Uterus (tissue), 4 donors: ENCODE measurements at places on chromosomes 5 and 9. TPM values are rescaled to one million over a fixed set of nuclear protein-coding genes. Genes with fewer than 3 reads are reported as not detected.

DNA sequence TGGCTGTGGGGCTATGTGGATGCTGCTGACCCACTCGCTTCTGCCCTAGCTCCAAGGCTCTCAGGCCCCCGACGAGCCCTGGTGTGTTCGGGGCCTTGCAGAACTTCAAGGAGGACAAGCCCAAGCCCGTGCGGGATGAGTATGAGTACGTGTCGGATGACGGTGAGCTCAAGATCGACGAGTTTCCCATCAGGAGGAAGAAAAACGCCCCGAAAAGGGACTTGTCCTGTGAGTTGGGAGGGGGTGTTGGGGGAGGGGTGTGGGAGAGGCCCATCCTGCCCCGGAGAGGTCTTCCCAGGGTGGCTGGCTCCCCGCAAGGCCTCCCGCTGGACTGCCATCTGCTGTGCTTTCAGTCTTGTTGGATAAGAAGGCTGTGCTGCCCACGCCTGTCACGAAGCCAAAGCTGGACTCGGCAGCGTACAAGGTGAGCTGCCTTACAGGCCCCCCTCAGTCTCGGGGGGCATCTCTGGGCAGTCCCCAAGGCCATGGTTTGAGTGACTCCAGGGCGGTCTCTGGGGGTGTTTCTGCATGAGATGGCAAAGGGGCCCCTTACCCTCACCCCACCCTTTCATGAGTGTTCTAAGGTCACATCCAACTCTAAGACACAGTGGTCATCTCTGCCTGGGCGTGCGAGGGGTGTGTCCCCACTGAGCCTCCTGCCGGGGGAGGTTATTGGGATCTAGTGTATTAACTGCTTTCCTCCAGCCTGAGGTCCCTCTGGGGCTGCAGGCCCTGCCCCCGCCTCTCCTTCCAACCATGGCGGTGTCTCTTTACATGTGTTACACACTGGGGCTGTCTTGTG is 89.5 kb downstream of the PHF2 start:
- peak; percentile 14 for DNase-seq

DNA sequence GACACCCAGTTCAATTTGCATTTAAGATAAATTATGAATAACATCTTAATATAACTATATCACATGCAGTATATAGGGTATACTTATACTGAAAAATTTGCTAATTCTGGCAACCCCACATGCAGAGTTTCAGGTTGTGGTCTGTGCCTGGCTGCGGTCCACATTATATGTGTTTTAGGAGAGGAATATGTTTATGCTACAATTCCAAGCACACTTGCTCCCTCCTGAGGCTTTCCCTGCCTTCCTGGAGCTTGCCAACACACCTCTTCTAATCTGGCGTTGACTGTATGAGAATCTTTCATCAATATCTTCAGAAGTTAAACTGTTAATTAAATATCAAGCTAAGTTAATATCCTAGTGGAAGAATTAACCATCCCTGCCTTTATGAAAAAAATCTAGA is 45.2 kb downstream of the SEMA5A start:
- DNase-seq = no peak

- no peak for DNase-seq
Measured at GRCh38 chr9:9552665-9553064, 1060.1 kb downstream of the PTPRD start.

- DNase-seq = no peak
Measured at GRCh38 chr9:31185831-31186230, 1198.6 kb upstream of the ACO1 start.

GRCh38 chr5:180816608-180817534 is 14.3 kb upstream of the MGAT1 start:
- peak; percentile 70 for DNase-seq

- DNase-seq = no peak
Measured at GRCh38 chr9:136900988-136901515, 14.7 kb downstream of the TRAF2 start.

GRCh38 chr9:35705372-35705771 is 15.6 kb upstream of the TPM2 start:
- no peak for DNase-seq

DNA sequence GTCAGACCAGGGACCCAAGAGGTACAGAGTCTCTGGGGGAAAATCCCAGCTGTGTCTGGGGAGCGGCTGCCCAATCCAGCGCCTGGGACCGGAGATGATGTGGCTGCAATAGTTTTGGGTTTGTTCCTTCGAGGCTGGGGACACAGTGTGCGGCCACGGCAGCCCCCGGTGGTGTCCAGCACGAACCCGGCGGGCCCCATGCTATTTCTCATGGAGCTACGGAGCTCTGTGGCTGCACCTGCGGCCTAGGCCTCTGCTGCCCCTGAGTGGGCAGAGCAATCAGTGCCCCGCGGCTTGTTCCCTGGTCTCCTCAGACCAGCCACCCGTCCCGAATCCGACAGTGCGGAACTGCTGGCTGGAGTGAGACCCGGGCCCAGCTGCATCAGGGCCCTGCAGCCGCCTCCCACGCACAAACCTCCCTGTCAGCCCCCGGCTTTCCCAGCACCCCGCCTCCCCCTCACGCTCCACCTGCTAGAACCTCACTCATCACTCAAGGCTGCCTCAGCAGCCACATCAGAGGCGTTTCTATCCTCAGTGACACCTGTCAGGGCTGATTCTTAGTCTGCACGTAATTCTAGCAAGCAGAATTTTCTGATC is 29.0 kb downstream of the SARDH start:
- DNase-seq = no peak

DNA sequence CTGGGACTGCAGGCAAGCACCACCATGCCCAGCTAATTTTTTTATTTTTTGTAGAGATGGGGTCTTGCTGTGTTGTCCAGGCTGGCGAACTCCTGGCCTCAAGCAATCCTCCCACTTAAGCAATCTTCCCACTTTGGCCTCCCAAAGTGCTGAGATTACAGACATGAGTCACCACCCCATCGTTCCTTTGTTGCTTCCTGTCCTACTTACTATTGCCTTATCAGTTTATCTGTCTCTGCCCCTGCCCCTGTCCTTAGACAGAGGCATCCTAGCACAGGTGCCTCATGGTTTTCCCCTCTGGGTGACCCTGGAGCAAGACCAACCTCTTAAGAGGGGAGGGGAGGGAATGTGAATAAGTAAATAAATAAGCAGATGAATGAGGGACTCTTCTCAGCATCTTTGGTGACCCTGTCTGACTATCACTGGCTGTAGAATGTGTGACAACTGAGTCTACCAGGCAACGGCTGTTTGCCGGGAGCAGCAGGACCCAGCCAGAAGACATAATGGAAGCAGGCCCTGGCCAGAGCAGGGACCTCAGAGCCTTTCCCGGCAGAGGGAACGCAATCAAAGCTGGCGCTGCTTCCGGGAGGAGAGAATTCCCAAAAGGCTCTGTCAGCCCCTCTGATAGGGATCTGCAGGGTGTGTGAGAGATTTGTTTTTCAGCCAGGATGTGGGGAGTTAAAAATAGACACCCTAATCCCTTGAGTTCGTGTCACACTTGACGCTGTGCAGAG is 43.8 kb upstream of the DAB2IP start:
- peak; percentile 66 for DNase-seq

DNA sequence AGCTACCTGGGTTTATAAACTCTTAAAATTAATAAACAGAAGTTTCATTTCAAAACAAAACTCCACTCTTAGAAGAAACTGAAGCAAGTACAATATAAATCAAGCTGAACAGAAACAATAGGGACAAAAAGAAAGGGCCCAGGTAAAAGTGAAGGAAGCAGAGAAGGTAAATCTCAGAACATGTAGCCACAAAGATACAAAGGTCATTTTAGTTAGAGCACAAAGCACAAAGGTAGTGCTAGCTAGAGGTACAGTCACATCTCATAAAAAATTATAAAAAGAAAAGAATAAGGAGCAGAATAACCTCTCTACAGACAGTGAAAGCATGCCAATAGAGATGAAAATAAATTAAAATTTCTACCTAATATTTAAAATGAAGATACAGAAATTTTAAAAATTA is 90.4 kb upstream of the C5orf63 start:
- no peak for DNase-seq

DNA sequence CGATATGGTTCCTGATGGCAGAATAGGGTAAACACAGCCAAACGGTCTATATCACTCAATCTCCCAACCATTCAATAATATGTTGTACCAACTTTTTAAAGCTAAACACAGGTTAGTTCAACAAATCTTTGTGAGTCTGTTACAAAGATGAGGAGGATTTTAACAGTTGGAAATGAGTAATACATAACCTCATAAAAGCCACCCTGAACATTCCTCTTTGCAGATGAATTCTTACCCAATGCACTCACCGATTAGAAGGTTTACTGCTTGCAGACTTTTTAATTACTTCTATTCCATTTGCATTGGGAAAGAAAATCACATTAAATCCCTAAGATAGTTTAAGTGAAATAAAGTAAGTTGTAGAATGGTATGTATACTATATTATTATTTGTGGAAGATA is 23.3 kb upstream of the TRMT10B start:
- no peak for DNase-seq

DNA sequence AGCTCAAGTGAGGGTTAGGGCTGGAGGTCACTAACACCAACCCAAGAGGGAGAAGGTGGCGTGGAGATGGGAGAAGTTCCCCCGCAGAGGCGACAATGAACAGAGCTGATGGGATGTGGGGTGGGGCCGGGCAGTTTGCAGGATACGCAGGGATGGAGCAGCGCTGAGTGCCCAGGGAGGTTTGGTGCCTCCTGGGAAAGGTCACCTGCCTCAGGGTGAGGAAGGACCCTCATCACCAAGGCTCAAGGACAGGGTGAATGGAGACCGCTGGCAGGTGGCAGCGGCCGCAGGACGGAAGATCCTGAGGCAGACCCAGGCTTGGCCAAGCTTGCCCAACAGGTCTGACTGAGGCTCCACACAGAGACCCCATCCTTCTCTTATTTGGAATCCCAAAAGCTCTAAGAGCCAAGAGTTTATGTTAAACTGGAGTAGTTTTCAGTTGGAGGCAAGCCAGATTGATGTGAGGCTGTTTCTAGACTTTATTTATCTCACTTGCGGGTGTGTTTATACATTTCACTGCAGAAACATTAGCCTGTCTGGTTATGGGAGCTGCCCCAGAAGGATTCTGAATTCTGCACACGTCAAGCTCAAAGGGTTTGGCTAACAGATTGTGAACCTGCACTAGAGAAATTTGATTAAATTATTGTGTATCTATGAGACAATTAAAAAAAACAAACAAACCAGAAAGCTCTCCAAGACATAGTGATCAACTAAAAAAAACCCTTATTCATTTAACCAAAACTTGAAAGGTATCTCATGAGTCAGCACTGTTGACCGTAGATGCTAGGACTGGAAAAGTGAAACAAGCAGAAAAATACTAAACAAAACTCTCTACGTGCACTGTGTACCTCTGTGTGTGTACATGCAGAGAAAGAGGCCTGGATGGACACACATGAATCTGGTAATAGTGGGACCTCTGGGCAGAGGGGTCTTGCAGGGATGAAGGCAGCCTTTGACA is 146.2 kb upstream of the PHYKPL start:
- no peak for DNase-seq

GRCh38 chr9:81517954-81518353 is 171.4 kb downstream of the TLE1 start:
- DNase-seq = no peak

DNA sequence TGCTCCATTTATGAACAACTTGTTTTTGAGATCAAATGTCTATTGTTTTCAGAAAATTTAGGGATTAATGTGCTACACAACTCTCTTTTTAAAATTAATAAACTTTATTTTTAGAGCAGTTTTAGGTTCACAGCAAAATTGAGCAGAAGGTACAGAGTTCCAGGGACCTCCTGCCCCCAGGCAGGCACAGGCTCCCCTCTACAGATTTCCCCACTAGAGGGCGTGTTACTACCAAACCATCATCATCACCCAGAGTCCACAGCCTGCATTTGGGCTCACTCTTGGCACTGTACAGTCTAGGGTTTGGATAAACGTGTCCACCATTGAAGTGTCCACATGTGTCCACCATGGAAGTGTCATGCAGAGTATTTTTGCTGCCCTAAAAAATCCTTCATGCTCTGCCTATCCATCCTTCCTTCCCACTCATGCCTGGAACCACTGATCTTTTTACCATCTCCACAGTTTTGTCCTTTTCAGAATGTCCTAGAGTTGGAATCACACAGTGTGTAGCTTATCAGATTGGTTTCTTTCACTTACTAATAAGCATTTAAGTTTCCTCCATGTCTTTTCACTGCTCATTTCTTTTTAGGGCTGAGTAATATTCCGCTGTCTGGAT is 61.7 kb downstream of the MRPL36 start:
- no peak for DNase-seq

DNA sequence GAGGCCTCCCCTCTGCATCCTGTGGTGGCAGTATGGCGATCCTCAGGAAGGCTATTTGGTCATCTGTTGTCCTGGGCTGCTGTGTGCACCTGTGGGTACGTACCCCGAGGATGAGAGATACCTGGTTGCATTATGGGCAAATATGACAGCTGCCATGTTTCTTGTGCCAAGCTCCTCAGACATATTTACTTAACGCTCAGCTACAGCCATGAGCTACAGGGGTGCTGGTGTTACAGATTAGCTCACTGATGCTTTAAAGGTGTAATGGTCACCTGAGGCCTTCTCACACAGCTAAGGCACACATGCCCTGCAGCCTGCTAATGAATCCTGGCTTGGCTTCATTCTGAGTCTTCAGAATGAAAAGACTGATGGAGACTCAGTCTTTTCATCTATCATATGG is 12.0 kb downstream of the NDST1 start:
- DNase-seq = no peak

- DNase-seq = no peak
Measured at GRCh38 chr5:180600554-180601041, 9.3 kb upstream of the SCGB3A1 start.

- peak; percentile 43 for DNase-seq
Measured at GRCh38 chr5:6583049-6583880, 49.6 kb downstream of the NSUN2 start.

DNA sequence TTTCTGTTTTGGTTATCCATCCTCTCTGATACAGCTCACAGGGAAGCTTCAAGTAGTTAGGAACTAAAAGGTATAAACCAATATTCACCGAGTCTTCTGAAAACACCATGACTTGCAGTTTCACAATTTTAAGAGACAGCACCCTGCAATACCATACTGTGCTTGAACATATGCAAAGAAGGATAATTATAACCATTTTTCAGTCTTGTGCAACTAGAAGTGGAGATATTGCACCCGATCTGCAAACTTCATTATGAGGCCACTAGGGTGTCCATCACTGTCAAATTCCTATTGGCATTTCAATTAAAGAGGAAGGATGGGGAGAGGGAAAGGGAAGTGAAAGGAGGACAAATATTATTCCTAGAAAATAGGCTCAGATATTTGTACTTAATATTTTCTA is 32.4 kb upstream of the CEP120 start:
- no peak for DNase-seq

GRCh38 chr9:123225995-123226394 is 42.4 kb downstream of the STRBP start:
- no peak for DNase-seq

- DNase-seq = no peak
Measured at GRCh38 chr9:37706290-37706689, 47.3 kb upstream of the TRMT10B start.

GRCh38 chr5:41770799-41771198 is 99.4 kb downstream of the OXCT1 start:
- DNase-seq = no peak

Gene CER1
- 0.97 TPM for total RNA-seq

Gene ZDHHC12
- 7.4 TPM for total RNA-seq

Gene RGS14
- total RNA-seq = 25.6 TPM
